ENCODE measurements at places on chromosomes 2 and 18. TPM values are rescaled to one million over a fixed set of nuclear protein-coding genes. Genes with fewer than 3 reads are reported as not detected.
A peak's percentile ranks its signal among the peaks of the same experiment; 100 is the strongest.

The MC5R gene
- 0.56 TPM for total RNA-seq

The REG1B gene
- total RNA-seq: not detected

The NEU2 gene
- total RNA-seq: not detected

The ZSWIM2 gene
- total RNA-seq: not detected

The KCNG3 gene
- total RNA-seq: 0.13 TPM

DNA sequence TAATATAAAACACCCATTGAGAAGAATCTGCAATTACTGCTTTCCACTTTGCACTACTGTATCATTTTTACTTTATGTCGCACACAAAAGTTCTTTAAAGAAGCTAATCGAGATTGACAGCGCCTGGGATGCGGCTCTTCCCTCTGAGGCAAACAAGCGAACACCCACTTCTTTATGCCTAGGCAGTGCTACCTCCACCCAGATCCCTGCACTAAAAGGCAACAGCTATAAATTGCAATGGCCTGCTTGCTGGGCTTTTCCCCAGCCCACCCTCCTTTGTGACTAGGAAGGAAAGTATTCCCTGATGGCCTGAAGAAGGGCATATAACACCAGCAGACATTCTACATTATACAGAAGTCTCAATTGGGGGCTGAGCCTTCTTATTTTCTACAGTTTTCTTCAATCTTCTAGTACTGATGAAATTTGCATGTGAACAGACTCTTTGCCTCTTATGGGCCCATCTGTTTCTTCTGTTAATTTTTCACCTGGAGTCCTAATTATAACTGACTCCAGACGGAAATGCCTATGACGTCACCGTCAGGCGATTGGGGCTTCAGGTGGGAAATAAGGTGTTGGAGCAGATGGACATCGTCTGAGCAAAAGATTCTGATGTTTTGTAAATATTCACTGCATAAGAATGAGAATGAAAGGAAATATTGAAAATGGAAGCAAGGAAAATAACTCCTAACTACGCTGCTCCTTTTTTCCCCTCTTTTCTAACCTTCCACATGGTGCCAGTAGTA lies 138.9 kb upstream of the DCC start:
- DNase-seq: no peak

DNA sequence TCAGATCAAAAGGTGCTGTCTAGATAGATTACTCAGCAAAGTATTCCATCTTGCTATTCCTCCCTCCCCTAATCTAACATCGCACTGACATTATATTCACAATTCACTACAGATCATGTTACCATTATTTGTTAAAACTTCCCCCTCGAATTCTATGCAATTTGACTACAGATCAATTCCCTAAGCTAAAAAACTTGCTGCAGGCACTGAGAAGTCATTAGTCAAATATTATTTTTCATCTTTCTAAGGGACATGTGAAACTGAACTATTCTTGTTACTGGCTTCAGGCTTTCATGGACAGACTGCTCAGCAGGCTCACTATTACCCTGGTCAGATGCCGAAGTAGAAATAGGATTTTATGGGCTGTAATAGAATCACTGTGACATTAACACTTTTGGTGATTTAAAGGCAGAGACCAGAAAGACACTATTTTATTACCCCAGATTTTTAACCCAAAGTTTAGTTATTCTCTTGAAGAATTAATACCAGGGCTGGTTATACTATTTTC lies 15.1 kb downstream of the MYL1 start:
- DNase-seq: no peak

- DNase-seq: peak; percentile 15
These were observed 31.4 kb downstream of the CAPN13 start for GRCh38 chr2:30775833-30776232.

- no peak for DNase-seq
These were observed 7.6 kb downstream of the RFX8 start for GRCh38 chr2:101467306-101467705.
